Activated CD4-positive, alpha-beta memory T cell treated with anti-CD3 and anti-CD28 coated beads, Interleukin-2, amount 10 ng/mL, durations not matched to agents 7 days and 5 days (primary cell): ENCODE measurements at places on chromosomes 5 and 9. TPM values are rescaled to one million over a fixed set of nuclear protein-coding genes. Genes with fewer than 3 reads are reported as not detected.

DNA sequence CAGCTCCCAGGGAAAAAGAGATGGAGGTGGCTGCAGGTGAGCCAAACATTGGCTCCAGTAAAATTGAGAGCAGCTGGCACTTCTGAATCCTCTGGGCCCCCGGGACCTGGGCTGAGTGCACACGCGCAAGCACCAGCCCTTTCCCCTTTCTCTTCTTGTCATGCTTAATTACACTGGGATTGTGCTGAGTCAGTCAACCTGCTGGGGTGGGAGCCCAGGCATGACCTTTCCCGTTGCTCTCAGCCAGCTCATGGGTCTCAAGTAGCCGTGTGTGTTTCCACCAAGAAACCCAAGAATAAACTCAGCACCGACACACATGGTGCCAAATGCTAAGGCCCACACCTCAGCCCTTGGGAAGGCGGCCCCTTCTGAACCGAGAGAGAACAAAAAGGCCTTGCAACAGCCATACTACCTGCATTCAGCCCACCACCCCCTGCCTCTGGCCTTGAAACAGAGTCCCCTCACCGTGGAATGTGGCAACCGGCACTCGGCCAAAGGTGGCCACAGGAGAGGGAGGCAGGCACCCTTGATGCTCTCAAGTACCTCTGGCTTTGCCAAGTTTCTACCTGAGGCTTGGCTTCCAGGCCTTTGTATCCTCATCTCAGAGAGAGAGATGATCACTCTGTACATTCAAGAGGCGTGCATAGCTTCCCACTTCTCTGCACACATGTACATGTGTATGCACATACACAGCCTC, 28.1 kb downstream of the SLIT3 start:
- DNase-seq, result no peak
- no peak overlapping the region for H3K27ac ChIP-seq
- H3K4me3 ChIP-seq, result no peak overlapping the region
- H3K36me3 ChIP-seq, result no peaks in the 10 kb centered on the region
- H3K4me1 ChIP-seq, result no peaks in the 10 kb centered on the region
- no peaks in the 10 kb centered on the region for H3K27me3 ChIP-seq

DNA sequence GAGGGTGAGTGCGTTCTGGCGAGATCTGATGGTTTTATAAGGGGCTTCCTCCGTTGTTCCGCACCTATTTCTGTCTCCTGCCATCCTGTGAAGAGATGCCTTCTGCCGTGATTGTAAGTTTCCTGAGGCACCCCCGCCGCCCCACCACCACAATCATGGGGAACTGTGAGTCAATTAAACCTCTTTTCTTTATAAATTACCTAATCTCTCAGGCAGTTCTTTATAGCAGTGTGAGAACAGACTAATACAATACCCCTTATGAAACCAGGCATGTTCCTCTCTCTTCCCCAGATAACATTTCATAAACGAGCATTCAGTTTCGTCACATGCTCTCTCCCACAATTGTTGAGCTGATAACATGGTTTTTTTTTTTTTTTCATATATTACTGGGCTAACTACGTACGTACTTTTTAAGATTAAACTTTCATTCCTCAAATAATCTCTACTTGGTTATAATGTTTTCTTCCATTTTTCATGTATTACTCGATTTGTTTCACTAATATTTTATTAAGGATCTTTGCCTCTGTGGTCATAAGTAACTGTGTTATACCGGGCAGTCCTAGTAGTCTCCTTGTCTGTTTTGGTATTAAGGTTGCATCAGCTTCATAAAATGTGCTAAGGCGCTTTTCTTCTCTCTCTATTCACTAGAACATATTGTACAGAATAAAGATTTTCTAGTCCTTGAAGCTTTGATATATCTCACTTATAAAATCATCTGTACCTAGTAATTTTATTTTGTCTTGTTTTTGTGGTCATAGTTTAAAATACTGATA, 64.9 kb upstream of the MVB12B start:
- H3K4me3 ChIP-seq, result no peak overlapping the region
- no peaks in the 10 kb centered on the region for H3K36me3 ChIP-seq
- peaks cover 1% of the 10 kb centered on the region for H3K4me1 ChIP-seq
- DNase-seq, result no peak
- no peak overlapping the region for H3K27ac ChIP-seq

- H3K4me3 ChIP-seq, result no peak overlapping the region
- H3K4me1 ChIP-seq, result peaks cover 41% of the 10 kb centered on the region
- peaks cover 4% of the 10 kb centered on the region for H3K27me3 ChIP-seq
- DNase-seq, result no peak
Measured at GRCh38 chr9:97924386-97924785, 2.1 kb upstream of the TRMO start.

GRCh38 chr5:150625164-150625535, 15.3 kb upstream of the SYNPO start:
- no peak for DNase-seq
- no peak overlapping the region for H3K4me3 ChIP-seq
- H3K27me3 ChIP-seq, result peaks cover 28% of the 10 kb centered on the region
- H3K4me1 ChIP-seq, result peaks cover 12% of the 10 kb centered on the region
- no peak overlapping the region for H3K27ac ChIP-seq

- peak; percentile 75 for DNase-seq
- no peak overlapping the region for H3K27ac ChIP-seq
- no peak overlapping the region for H3K4me3 ChIP-seq
- peaks cover 9% of the 10 kb centered on the region for H3K4me1 ChIP-seq
- H3K27me3 ChIP-seq, result peaks cover 13% of the 10 kb centered on the region
Measured at GRCh38 chr9:34500623-34501267, 22.0 kb downstream of the ENHO start.

DNA sequence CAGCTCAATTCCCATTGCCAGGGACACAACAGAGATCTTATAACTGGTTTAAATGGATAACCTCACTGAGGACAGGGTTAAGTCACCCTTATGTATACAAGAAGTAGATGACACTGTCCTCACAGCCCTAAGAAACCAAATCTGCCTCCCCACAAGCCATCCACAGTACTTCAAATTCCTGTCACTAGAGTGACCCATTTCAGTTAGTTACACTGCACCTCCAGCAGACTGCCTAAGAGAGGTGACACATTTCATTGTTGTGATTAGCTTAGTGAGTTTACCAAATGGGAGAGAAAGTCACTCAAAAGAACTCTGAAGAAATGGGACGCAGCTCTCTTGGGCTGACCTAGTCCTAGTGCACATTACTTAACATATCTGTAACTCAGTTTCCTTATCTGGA, 53.6 kb upstream of the HTR1A start:
- DNase-seq, result no peak
- H3K27me3 ChIP-seq, result no peaks in the 10 kb centered on the region
- H3K36me3 ChIP-seq, result no peaks in the 10 kb centered on the region

DNA sequence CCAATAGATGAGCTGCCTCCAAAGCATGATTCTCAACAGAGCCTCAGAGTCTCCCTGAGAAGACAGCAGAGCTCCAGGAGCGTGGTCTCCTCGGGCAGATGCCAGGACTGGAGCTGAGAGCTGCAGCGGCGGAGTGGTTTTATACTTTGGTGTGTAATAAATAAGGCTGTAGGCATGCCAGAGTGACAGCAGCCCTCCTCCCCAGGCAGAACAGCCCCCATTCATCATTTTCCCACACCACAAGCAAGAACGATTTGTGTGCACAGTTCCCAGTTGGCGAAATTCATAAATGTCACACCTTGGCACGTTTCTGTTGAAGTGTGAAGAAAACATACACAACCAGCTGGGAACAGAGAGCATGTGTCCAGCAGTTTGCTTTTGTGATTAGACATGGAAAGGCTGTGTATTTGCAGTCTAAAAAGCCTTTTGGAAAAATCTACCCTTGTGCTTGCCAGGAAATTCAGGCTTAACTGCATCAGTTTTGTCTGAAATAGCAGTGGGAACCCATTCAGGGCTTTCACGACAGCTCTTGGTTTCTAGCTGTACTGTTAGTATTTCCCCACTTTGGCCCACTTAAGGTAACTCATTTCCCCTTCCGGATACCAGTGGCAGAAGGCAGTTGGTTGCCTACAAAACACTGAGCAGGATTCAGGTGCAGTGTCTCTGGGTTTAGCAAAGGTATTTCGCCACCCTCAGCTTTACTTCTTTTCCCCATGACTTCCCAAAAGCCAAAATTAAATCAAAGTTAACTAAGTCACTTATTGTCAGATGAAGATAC, at the start of gene C1QTNF3:
Gene C1QTNF3, minus strand, starts transcription at position 115 of the 778 bp plus-strand sequence. Its CDS starts 88 bp downstream, at position 27.
- H3K36me3 ChIP-seq, result peaks cover 3% of the 10 kb centered on the region
- no peaks in the 10 kb centered on the region for H3K4me1 ChIP-seq
- no peak within 1 kb of the TSS for H3K27ac ChIP-seq
- no peak within 1 kb of the TSS for H3K4me3 ChIP-seq
- no peaks in the 10 kb centered on the region for H3K27me3 ChIP-seq

DNA sequence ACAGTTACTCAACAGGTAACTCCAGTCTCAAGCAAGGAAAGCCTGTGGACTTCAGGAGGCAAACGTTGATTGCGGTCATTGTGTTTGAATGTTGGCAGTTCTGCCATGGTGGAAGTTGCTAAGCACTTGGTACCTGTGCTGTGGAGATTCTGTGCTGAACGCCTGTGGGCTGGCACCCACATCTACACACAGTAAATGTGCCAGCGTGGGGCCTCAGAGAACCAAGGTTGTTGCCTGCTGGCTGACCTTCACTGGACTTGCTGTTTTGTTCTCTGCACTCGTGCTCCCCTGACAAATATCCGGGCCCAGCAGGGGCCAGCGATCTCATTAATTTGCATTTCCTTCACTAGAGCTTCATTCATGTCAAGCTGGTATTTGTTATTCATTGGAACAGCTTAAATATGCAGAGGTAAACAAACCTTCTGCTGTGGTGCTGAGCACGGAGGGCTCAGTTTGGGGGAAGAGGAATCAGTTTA, 141.8 kb downstream of the PRKACG start:
- no peaks in the 10 kb centered on the region for H3K4me1 ChIP-seq
- H3K4me3 ChIP-seq, result no peak overlapping the region
- H3K27ac ChIP-seq, result no peak overlapping the region
- H3K27me3 ChIP-seq, result no peaks in the 10 kb centered on the region

DNA sequence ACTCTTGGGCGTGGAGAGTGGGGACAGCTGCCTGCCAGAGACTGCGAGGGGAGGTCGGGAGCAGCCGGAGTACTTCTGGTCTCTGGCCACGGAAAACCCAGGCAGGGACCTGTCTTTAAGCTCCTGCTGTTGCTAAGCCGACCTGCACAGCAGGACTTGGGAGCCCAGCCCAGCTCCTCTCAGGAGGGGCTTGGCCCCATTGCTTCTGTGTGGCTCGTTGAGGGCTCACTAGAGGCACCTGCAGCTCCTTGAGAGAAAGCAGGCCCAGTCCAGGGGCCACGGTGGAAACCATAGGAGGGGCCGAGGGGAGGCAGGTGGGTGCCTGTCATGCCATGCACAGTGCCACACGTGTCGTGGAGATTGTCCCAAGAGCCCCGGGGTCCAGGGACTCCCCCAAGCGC, 3.3 kb upstream of the LCN2 start:
- DNase-seq, result no peak
- H3K27me3 ChIP-seq, result no peaks in the 10 kb centered on the region
- H3K4me1 ChIP-seq, result peaks cover 19% of the 10 kb centered on the region
- no peak overlapping the region for H3K27ac ChIP-seq
- no peaks in the 10 kb centered on the region for H3K36me3 ChIP-seq
- H3K4me3 ChIP-seq, result no peak overlapping the region

DNA sequence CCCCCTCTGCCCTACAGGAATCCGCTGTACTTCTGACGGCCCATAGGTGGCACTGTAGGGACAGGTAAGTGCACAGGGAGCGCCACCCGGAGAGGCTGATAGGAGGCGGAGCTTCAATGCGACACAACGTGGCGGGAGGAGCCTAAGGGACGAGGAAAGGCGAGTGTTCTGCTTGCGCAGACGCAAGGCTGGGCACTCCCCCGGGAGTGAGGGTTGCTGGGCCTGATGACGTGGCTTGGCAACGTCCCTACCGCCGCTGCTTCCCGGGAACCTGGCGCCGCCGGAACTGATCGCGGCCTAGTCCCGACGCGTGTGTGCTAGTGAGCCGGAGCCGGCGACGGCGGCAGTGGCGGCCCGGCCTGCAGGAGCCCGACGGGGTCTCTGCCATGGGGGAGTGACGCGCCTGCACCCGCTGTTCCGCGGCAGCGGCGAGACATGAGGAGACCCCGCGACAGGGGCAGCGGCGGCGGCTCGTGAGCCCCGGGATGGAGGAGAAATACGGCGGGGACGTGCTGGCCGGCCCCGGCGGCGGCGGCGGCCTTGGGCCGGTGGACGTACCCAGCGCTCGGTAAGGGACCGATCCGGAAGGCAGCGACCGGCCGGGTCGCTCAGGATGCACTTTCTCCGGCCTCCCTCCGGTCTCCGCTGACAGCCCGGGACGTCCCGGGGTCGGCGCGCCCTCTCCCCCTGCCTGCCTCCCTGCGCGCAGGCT, at the start of gene SLC30A5:
Gene SLC30A5, plus strand, starts transcription at position 244 of the 712 bp plus-strand sequence. Its CDS starts 242 bp downstream, at position 486.
- H3K4me1 ChIP-seq, result peaks cover 37% of the 10 kb centered on the region
- peak within 1 kb of the TSS; percentile 95 for H3K4me3 ChIP-seq
- peak within 1 kb of the TSS; percentile 90 for H3K27ac ChIP-seq
- H3K36me3 ChIP-seq, result peaks cover 12% of the 10 kb centered on the region
- H3K27me3 ChIP-seq, result no peaks in the 10 kb centered on the region
- peak; percentile 99 for DNase-seq

GRCh38 chr9:61665330-61665751, 475.5 kb downstream of the SPATA31A7 start:
- peak; percentile 13 for DNase-seq
- H3K4me3 ChIP-seq, result no peak overlapping the region
- H3K4me1 ChIP-seq, result no peaks in the 10 kb centered on the region
- H3K36me3 ChIP-seq, result peaks cover 7% of the 10 kb centered on the region
- H3K27me3 ChIP-seq, result no peaks in the 10 kb centered on the region

DNA sequence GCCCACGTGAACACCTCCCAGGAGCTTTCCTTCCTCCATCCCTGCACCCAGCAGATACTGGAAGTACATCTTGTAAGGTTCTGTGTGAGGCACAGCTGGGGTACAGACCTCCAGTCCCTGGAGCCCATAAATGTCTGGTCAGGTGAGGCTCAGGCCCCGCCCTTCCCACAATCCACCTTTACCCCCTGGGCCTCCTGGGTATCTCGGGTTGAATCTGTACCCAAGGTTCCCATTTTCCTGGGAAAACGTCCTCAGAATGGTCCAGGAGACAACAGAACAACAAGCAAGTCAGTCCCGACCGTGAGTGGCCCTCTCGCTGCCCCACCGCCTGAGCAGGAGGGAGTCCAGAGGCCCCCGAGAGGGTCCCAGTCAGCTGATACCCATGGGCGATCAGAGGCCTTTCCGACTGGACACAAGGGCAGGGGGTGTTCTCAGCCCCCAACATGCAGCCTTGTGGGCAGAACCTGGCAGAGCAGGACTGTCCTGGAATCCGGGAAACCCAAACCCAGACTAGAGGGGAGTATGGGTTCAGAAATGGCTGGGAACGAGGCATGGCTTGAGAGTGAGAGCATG, 4.3 kb downstream of the SPATA31E1 start:
- DNase-seq, result no peak
- no peaks in the 10 kb centered on the region for H3K4me1 ChIP-seq
- no peak overlapping the region for H3K27ac ChIP-seq
- no peak overlapping the region for H3K4me3 ChIP-seq
- H3K36me3 ChIP-seq, result no peaks in the 10 kb centered on the region

The ZCCHC9 gene
- 41.3 TPM for total RNA-seq

The NPM1 gene
- total RNA-seq, result 1,119 TPM

The NMUR2 gene
- total RNA-seq, result not detected

The IQGAP2 gene
- total RNA-seq, result 118 TPM

The PCA3 gene
- not detected for total RNA-seq

The CDK7 gene
- 30.5 TPM for total RNA-seq

The FGFR4 gene
- 0.33 TPM for total RNA-seq

The TMEM174 gene
- not detected for total RNA-seq

The SLC36A3 gene
- not detected for total RNA-seq
